ENCODE measurements at places on chromosomes 3 and 15.
A peak's percentile ranks its signal among the peaks of the same experiment; 100 is the strongest.

DNA sequence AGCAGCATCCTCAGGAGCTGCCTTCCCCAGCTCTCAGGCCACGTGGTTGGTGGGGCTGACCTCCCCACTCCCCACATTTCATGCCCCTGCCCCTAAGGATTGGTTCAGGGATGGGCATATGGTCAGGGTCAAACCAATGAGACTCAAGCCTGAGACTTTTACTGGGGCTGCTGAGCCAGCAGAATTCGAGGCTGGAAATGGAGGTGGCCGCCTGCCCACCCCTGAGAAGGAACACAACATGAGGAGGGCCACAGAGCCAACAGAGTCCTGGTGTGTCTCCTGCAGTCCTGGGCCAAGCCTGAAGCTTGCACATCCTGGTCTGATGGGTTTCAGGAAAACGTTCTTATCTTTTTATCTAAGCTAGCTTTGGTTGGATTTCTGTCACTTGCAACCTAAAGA lies 5.9 kb downstream of the EHD4 start:
- peak overlapping the region; percentile 91 for H3K27ac ChIP-seq
- no peak for DNase-seq
- H3K4me1 ChIP-seq, result peaks cover 52% of the 10 kb centered on the region
- H3K36me3 ChIP-seq, result peaks cover 3% of the 10 kb centered on the region
- peak overlapping the region; percentile 78 for H3K4me3 ChIP-seq
- no peaks in the 10 kb centered on the region for H3K27me3 ChIP-seq

GRCh38 chr3:105931500-105931899 lies 62.7 kb upstream of the CBLB start:
- no peak overlapping the region for H3K4me3 ChIP-seq
- no peaks in the 10 kb centered on the region for H3K36me3 ChIP-seq
- peaks cover 3% of the 10 kb centered on the region for H3K4me1 ChIP-seq
- no peaks in the 10 kb centered on the region for H3K27me3 ChIP-seq
- DNase-seq, result no peak

- H3K4me3 ChIP-seq, result no peak overlapping the region
- H3K27me3 ChIP-seq, result peaks cover 32% of the 10 kb centered on the region
- no peak for DNase-seq
Measured at GRCh38 chr15:65952391-65953053, 83.2 kb downstream of the RAB11A start.

- no peaks in the 10 kb centered on the region for H3K36me3 ChIP-seq
- peak overlapping the region; percentile 83 for H3K27ac ChIP-seq
- no peak overlapping the region for H3K4me3 ChIP-seq
- DNase-seq, result no peak
Measured at GRCh38 chr3:129310111-129311011, 31.7 kb downstream of the HMCES start.

- H3K27ac ChIP-seq, result no peak overlapping the region
- DNase-seq, result no peak
- H3K36me3 ChIP-seq, result peaks cover 2% of the 10 kb centered on the region
- H3K4me3 ChIP-seq, result no peak overlapping the region
- H3K4me1 ChIP-seq, result no peaks in the 10 kb centered on the region
Measured at GRCh38 chr15:71162309-71162708, 47.0 kb downstream of the THSD4 start.

DNA sequence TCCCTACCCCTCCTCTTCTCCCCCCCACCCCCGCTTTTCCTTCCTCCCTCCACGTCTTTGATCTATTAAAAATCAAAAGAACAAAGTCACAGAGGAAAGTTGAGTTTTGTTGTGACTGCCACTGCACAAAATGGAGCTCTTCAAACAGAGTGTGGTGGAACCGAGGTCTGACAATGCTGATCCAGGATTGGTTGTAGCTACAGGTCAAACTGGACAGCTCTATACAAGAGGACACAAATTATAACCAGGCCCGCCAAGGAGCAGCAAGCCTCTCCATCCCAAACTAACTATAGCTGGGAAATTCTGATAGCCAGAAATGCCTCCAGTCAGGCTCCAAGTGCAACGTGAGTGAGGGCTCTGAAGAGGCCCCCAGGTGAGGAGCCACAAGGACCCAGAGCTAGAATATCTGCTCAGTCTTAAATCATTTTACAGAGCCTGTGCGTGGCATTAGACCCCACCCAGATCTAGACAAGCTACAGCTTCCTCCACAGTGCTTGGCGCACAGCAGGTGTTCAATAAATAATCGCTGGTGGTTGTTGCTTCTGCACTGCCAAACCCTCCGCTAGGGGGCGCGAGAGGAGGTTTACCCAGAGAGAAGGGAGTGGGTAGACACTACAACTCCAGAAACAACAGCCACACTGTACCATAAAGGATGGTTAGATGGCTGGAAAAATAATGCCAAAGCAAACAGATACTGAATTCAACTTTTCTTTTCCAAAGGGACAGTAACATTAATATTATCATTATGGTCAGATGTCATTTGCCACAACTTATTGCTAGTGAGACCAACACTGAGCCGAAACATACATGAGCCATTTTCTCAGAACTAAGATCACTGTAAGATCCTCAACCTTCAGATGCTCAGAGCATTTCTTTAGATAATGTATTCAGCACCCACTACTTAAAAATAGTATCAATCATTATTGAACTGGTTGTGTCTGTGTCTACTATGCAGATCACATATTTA lies 44.6 kb downstream of the ZIC4 start:
- no peaks in the 10 kb centered on the region for H3K4me1 ChIP-seq
- no peak overlapping the region for H3K27ac ChIP-seq
- no peak overlapping the region for H3K4me3 ChIP-seq
- DNase-seq, result no peak
- peaks cover 43% of the 10 kb centered on the region for H3K27me3 ChIP-seq
- no peaks in the 10 kb centered on the region for H3K36me3 ChIP-seq

DNA sequence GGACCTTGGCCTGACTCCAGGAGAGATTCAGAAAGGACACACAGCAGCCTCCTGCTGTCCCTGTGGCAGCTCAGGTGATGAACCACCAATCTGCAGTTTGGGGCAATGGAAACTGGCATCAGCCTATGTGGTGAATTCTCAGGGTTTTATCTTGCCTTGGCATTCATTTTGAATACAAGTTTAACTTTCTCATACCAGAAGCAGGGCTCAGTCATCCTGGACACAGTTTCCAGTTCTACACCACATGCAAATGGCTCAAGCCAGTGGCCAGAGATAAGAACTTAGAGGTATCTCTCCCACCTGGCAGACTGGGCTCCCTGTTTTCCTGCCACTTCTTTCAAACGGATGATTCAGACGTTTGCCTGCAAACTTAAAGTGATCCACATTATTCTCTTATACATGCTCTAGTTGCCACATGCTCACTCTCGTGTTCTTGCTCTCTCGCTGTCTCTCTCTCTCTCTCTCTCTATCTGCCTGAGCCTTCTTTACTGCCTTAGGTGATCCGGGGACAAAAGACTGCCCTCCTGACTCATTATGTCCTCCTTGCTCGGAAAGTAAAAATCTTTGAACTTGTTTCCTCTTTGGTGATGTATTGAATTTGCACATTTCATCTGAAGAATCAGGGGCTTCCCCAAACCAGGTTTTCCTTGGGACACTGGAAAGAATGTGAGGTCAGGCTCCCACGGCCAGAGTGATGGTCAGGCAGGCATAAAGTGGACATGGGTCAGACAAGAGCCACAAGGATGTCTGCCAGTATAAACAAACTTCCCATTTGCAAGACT lies 99.6 kb upstream of the STT3B start:
- H3K4me1 ChIP-seq, result peaks cover 4% of the 10 kb centered on the region
- H3K27ac ChIP-seq, result no peak overlapping the region
- no peaks in the 10 kb centered on the region for H3K36me3 ChIP-seq
- H3K4me3 ChIP-seq, result no peak overlapping the region
- H3K27me3 ChIP-seq, result no peaks in the 10 kb centered on the region

GRCh38 chr3:7367968-7368367 lies 507.1 kb downstream of the GRM7 start:
- no peaks in the 10 kb centered on the region for H3K27me3 ChIP-seq
- H3K36me3 ChIP-seq, result no peaks in the 10 kb centered on the region
- DNase-seq, result no peak
- H3K27ac ChIP-seq, result no peak overlapping the region

Data from T-helper 17 cell (primary cell).